ENCODE measurements at places on chromosomes 6 and 20. TPM values are rescaled to one million over a fixed set of nuclear protein-coding genes. Genes with fewer than 3 reads are reported as not detected.

SUMO4 gene
- not detected for total RNA-seq

HSPA12B gene
- 0.70 TPM for total RNA-seq

EPPIN gene
- not detected for total RNA-seq

CRISP3 gene
- total RNA-seq = not detected

GABRR1 gene
- total RNA-seq = not detected

TRAPPC3L gene
- total RNA-seq = not detected

WFDC10B gene
- total RNA-seq = not detected

HLA-DPB1 gene
- not detected for total RNA-seq

GSTA2 gene
- not detected for total RNA-seq

NKX2-2 gene
- total RNA-seq = not detected

HTR1E gene
- total RNA-seq = not detected

METTL24 gene
- not detected for total RNA-seq

CALHM6 gene
- not detected for total RNA-seq

HLA-DOB gene
- 0.05 TPM for total RNA-seq

OPRM1 gene
- not detected for total RNA-seq

MOXD1 gene
- 1.5 TPM for total RNA-seq

BMP2 gene
- 0.24 TPM for total RNA-seq

UBD gene
- total RNA-seq = 0.41 TPM

RIPOR2 gene
- 0.73 TPM for total RNA-seq

KCNK5 gene
- 1.3 TPM for total RNA-seq

XKR7 gene
- not detected for total RNA-seq

RNASET2 gene
- 13.6 TPM for total RNA-seq

RAET1L gene
- 0.34 TPM for total RNA-seq

RRAGD gene
- total RNA-seq = 3.7 TPM

PAX1 gene
- total RNA-seq = 0.02 TPM

ABHD16B gene
- not detected for total RNA-seq

RPP40 gene
- total RNA-seq = 29.8 TPM

MOCS3 gene
- total RNA-seq = 6.1 TPM

GLP1R gene
- not detected for total RNA-seq

LST1 gene
- 0.17 TPM for total RNA-seq

REM1 gene
- total RNA-seq = 0.90 TPM

EFCAB8 gene
- not detected for total RNA-seq

BTNL2 gene
- total RNA-seq = not detected

C2 gene
- 0.20 TPM for total RNA-seq

THEMIS gene
- not detected for total RNA-seq

MDFI gene
- 1.1 TPM for total RNA-seq

SEL1L2 gene
- total RNA-seq = not detected
